ENCODE measurements at places on chromosomes 5 and 9. TPM values are rescaled to one million over a fixed set of nuclear protein-coding genes. Genes with fewer than 3 reads are reported as not detected.

The FRMPD1 gene
- total RNA-seq = under 0.01 TPM

The SEMA4D gene
- total RNA-seq = 13.9 TPM

The FBXL17 gene
- 18.1 TPM for total RNA-seq

The SNCAIP gene
- total RNA-seq = 10.5 TPM

The C5orf63 gene
- total RNA-seq = 16.8 TPM

The TMEM215 gene
- not detected for total RNA-seq

GRCh38 chr9:95425910-95426551 is 90.7 kb downstream of the PTCH1 start:
- no peaks in the 10 kb centered on the region for H3K36me3 ChIP-seq
- H3K27me3 ChIP-seq = no peaks in the 10 kb centered on the region
- H3K4me3 ChIP-seq = peak overlapping the region; percentile 38
- peak; percentile 49 for DNase-seq
- H3K27ac ChIP-seq = peak overlapping the region; percentile 91
- H3K4me1 ChIP-seq = peaks cover 10% of the 10 kb centered on the region

DNA sequence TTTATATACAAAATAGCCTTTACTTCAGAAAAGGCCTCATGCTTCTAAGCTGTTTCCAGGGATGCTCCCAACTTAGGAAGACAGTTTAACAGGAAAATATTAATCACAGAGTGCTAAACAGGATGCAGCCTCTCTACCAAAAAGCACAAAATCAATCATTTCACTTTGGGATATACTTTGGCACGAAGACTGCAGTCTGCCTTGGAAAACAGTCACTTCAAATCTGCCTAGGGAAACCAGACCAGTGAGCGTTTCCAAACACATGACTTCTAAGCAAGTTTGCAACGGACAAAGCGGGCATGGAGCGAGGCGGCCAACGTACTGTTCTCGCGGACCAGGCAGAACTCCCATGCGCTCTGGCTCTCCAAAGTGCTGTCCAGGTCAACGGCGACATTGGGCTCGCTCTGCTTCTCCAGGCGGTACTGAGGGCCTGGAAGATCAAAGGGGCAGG is 201.0 kb downstream of the MAPKAP1 start:
- H3K27me3 ChIP-seq = no peaks in the 10 kb centered on the region
- no peak overlapping the region for H3K4me3 ChIP-seq
- no peaks in the 10 kb centered on the region for H3K36me3 ChIP-seq
- no peak overlapping the region for H3K27ac ChIP-seq
- no peak for DNase-seq
- peaks cover 12% of the 10 kb centered on the region for H3K4me1 ChIP-seq

- no peak overlapping the region for H3K27ac ChIP-seq
- H3K36me3 ChIP-seq = no peaks in the 10 kb centered on the region
- H3K27me3 ChIP-seq = no peaks in the 10 kb centered on the region
- peak; percentile 44 for DNase-seq
Measured at GRCh38 chr9:135602789-135603481, 36.4 kb downstream of the GLT6D1 start.

- H3K27ac ChIP-seq = no peak overlapping the region
- peaks cover 29% of the 10 kb centered on the region for H3K4me1 ChIP-seq
- DNase-seq = no peak
- no peak overlapping the region for H3K4me3 ChIP-seq
- no peaks in the 10 kb centered on the region for H3K36me3 ChIP-seq
Measured at GRCh38 chr5:113267361-113267900, 167.4 kb downstream of the TSSK1B start.

DNA sequence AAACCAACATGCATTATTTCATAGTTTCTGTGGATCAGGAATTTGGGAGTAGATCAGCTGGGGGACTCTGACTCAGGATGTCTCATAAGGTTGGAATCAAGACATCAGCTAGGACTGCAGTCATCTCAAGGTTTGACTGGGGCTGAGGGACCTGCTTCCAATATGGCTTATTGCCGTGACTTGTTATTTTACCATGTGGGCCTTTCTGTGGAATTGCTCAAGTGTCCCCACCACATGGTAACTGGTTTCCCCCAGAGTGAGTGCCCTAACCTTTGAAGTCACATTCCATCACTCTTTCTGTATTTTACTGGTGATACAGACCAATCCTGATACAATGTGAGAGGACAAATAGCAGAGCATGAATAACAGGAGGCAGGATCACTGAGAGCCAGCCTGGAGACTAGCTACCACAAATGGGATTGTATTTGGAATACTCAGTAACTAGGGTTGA is 70.2 kb upstream of the ELL2 start:
- H3K36me3 ChIP-seq = no peaks in the 10 kb centered on the region
- no peak overlapping the region for H3K27ac ChIP-seq

DNA sequence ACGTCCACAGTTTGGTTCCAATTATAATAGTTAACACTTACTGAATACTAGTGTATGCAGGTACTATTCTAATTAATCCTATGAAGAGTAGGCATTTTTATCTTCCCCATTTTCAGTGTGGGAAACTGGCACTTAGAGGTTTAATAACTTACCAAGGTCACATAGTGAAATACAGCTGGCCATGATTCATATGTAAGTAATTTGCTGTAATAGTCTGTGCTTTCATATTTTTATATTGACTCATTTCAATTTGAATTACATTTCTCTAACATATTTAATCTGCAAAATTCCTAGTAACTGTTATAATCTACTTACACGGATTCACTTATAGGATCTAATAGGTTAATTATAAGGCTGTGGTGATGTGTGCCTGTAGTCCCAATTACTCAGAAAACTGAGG is 19.4 kb downstream of the CCNH start:
- H3K27me3 ChIP-seq = no peaks in the 10 kb centered on the region
- peaks cover 20% of the 10 kb centered on the region for H3K4me1 ChIP-seq
- peaks cover 98% of the 10 kb centered on the region for H3K36me3 ChIP-seq
- no peak overlapping the region for H3K4me3 ChIP-seq

- peak; percentile 93 for DNase-seq
- H3K4me1 ChIP-seq = peaks cover 22% of the 10 kb centered on the region
- H3K36me3 ChIP-seq = no peaks in the 10 kb centered on the region
- H3K27me3 ChIP-seq = no peaks in the 10 kb centered on the region
- H3K27ac ChIP-seq = peak overlapping the region; percentile 88
- peak overlapping the region; percentile 38 for H3K4me3 ChIP-seq
Measured at GRCh38 chr9:35538361-35539234, 48.7 kb downstream of the RUSC2 start.

- no peak for DNase-seq
- H3K4me1 ChIP-seq = peaks cover 5% of the 10 kb centered on the region
- peaks cover 22% of the 10 kb centered on the region for H3K27me3 ChIP-seq
- no peaks in the 10 kb centered on the region for H3K36me3 ChIP-seq
Measured at GRCh38 chr5:6446626-6447309, 1.9 kb upstream of the UBE2QL1 start.

- H3K4me3 ChIP-seq = no peak overlapping the region
- no peaks in the 10 kb centered on the region for H3K4me1 ChIP-seq
Measured at GRCh38 chr9:25573281-25573680, 105.0 kb downstream of the TUSC1 start.

DNA sequence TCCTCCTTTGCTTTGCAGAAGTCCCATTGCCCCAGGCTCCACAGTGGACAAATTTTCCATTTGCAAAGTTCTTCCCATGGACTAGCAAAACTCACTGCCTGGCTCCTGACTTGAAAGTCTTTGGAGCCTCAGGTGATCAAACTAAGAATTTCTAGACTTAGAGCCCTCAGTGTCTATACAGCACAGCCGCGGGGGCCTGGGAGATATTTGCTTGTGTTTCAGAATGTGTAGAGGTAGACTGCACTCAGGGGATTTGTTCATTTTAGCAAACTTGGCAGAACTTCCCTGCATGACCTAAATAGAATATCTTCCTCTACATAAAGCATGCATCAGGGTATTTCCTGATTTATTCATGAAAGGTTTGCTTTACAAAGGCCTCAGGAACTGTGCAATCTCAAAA is 384.2 kb upstream of the ZNF462 start:
- no peaks in the 10 kb centered on the region for H3K36me3 ChIP-seq
- H3K4me3 ChIP-seq = no peak overlapping the region
- DNase-seq = no peak
- no peak overlapping the region for H3K27ac ChIP-seq
- H3K27me3 ChIP-seq = no peaks in the 10 kb centered on the region

DNA sequence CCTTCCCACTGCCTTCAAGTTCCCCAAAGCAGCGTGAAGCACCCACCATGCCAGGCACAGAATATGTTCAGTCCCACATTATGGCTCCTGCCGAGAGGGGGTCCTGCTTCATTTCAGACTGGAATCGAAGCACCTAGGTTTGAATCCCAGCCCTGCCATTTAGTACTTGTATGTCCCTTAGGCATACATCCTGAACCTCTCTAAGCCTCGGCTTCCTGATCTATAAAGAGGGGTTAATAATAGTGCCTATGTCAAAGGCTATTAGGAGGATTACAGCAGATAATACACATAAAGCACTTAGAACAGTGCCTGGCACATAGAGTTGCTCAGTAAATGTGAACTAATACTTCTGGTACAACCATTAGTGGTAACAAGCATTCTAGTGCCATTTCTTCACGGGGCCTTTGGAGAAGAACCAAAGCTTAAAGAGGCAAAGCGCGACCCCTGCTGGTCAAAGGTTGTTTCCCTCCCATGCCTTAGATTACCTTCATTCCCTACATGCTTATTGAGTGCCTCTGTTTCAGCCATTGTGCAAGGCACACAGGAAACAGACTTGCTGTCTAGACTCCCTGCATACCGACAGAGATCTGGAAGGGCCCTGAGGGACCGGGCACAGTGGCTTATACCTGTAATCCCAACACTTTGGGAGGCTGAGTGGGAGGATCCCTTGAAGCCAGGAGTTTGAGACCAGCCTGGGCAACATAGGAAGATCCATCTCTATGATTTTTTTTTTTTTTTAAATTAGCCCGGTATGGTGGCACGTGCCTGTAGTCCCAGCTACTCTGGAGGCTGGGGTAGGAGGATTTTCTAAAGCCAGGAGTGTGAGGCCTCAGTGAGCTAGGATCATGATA is 98.3 kb downstream of the PPARGC1B start:
- peak; percentile 95 for DNase-seq
- peak overlapping the region; percentile 1 for H3K27ac ChIP-seq
- H3K4me1 ChIP-seq = peaks cover 10% of the 10 kb centered on the region

DNA sequence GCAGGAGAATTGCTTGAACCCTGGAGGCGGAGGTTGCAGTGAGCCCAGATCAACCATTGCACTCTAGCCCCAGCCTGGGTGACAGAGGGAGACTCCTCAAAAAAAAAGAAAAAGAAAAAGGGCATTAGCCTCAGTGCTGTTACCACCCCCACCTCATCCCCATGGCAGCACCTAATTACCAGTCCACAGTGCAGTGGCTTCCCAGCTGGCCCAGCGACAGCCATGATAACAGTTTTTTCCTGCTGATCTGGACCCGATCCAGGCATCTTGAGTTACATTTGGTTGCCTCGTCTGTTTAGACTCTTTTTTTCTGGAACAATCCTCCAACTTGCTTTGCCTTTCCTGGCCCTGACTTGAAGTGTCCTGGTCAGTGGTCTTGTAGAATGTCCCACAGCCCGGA is 24.4 kb downstream of the NCS1 start:
- no peaks in the 10 kb centered on the region for H3K36me3 ChIP-seq
- H3K4me1 ChIP-seq = no peaks in the 10 kb centered on the region
- DNase-seq = peak; percentile 66
- H3K4me3 ChIP-seq = no peak overlapping the region
- H3K27ac ChIP-seq = peak overlapping the region; percentile 90

DNA sequence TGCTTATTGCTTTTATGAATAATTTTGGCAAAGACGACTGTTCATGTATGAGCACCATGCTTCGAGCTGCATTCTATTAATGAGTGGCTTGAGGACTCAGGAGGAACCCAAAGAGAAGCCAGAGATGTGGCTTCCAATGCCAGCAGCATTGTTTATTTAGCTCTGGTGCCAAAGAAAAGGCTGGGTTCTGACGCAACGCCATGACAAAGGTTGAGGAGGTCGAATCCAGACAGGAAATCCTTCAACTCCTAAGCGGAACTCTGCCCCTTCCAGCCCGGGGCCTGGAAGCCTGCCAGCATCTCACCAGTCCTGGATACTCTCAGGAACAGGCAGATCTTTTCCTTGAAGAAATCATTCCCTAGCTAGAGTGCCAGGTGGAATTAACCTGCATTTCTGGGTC is 104.4 kb downstream of the ARHGAP26 start:
- no peak overlapping the region for H3K4me3 ChIP-seq
- no peaks in the 10 kb centered on the region for H3K27me3 ChIP-seq
- H3K36me3 ChIP-seq = no peaks in the 10 kb centered on the region
- DNase-seq = peak; percentile 97
- peak overlapping the region; percentile 78 for H3K27ac ChIP-seq

DNA sequence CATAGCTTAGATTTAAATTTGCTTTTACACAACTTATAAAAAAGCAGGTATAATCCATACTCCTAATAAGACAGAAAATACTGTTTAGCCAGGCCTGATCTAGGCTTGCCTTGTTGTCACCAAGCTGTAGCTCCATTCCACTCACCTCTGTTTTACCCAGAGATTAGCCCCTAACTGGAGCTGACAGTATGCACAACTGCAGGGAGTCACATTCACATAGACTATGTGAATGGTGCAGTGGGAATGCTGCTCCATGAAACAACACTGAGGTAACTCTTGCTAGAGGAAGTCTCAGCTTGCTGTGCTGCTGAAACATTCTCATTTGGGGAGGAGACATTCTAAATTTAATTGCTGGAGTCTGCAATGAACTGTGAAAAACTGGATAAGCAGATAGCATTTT is 209.1 kb downstream of the TMEM232 start:
- H3K27me3 ChIP-seq = no peaks in the 10 kb centered on the region
- H3K4me3 ChIP-seq = no peak overlapping the region
- H3K4me1 ChIP-seq = no peaks in the 10 kb centered on the region
- no peak for DNase-seq
- no peak overlapping the region for H3K27ac ChIP-seq
- H3K36me3 ChIP-seq = no peaks in the 10 kb centered on the region

DNA sequence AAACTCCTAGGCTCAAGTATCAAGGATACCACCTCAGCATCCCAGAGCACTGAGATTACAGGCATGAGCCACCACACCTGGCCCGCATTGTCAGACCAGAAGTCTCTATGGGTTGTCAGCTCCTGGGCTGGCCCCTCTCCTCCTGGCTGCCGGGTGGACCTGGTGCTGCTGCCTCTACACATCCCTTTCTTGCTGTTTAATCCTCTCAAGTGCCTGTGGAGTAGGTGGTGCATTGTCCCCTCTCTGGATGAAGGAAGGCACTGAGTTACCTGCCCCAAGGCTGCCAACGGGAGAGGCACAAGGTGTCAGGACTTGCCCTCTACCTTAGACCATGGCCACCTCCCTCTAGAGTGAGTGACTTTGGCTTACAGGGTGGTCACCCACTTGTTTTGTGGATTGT is 37.4 kb downstream of the PHF2 start:
- H3K27ac ChIP-seq = no peak overlapping the region
- H3K4me3 ChIP-seq = no peak overlapping the region
- DNase-seq = no peak
- H3K36me3 ChIP-seq = peaks cover 4% of the 10 kb centered on the region
- H3K27me3 ChIP-seq = no peaks in the 10 kb centered on the region

DNA sequence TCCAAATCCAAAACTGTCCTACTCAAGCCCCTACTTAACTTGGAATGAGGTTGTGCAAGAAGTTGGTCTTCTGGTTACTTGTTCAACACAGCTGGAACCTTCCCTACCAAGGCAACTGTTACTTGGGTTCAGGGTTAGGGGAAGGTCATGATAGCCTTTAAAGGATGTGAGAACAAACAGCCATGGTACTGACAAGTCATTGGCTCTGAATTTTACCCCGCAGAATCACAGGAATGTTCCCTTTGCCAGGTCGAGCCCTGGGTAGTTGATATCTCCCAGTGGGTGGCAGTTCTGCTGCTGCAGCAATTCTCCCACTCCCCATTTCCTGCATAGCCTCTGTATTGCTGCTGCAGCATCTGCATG is 396.1 kb upstream of the MPDZ start:
- H3K27ac ChIP-seq = no peak overlapping the region
- H3K4me3 ChIP-seq = no peak overlapping the region
- H3K4me1 ChIP-seq = no peaks in the 10 kb centered on the region
- DNase-seq = no peak
